ENCODE measurements at places on chromosomes 6 and 20. TPM values are rescaled to one million over a fixed set of nuclear protein-coding genes. Genes with fewer than 3 reads are reported as not detected.

Gene RAET1E
- total RNA-seq = 0.07 TPM

Gene WFDC12
- not detected for total RNA-seq

Gene SLC25A27
- 0.66 TPM for total RNA-seq

Gene LRP11
- 30.6 TPM for total RNA-seq

Gene KCNK5
- total RNA-seq = not detected

Gene ADGRF4
- total RNA-seq = not detected
